Lower leg skin (tissue), 4 donors: ENCODE measurements at places on chromosomes 4 and X. TPM values are rescaled to one million over a fixed set of nuclear protein-coding genes. Genes with fewer than 3 reads are reported as not detected.

Gene INTU
- total RNA-seq, result 5.8 TPM

Gene PPP1R2C
- not detected for total RNA-seq

Gene GPRASP1
- 5.1 TPM for total RNA-seq

Gene TCEAL8
- total RNA-seq, result 38.4 TPM

Gene LEF1
- total RNA-seq, result 17.8 TPM

- no peak for DNase-seq
Observed at GRCh38 chrX:8043121-8043520, 115.9 kb upstream of the PNPLA4 start.

DNA sequence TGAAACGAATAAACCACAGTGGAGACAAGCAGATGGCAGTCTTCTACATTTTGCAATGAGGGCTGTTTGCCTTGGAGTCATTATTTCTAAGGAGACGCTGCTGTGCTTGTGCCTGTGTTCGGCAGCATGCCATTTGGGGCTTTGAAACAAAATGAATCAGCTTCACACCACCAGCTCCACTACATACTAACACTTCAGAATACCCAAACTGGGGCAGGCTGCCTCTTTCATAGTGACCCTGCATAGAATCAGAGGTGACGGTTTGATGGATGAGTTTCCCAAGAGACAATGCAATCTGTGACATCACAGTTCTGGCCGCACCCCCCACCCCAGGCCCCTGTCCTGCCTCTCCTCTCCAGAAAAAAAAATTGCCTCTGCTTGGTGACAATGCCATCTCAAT is 57.1 kb upstream of the MID1 start:
- DNase-seq, result no peak

GRCh38 chr4:17385403-17385802 is 126.5 kb downstream of the QDPR start:
- DNase-seq, result no peak

DNA sequence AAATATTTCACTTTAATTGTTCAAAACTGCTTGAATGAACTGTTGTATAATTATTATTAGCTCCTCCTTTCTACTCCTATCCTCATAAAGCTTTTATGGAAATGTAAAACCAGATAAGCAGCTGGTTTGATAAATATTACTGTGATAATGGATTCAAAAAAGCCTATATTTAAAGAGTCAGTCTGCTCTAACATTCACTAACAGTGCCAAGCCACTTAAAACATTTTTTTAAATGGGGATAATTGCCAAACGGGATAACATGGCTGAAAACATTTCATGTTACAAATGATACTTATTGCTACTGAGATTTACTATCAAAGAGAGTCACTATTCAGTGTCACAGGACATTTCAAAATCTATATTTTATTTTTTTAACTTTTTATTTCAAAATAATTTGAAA is 17.4 kb downstream of the ARHGAP24 start:
- DNase-seq, result no peak

- DNase-seq, result peak; percentile 90
Observed at GRCh38 chr4:2843941-2844584, 419 bp downstream of the ADD1 start.
